Frontal cortex (tissue), 4 donors: ENCODE measurements at places on chromosomes 12 and 14.

DNA sequence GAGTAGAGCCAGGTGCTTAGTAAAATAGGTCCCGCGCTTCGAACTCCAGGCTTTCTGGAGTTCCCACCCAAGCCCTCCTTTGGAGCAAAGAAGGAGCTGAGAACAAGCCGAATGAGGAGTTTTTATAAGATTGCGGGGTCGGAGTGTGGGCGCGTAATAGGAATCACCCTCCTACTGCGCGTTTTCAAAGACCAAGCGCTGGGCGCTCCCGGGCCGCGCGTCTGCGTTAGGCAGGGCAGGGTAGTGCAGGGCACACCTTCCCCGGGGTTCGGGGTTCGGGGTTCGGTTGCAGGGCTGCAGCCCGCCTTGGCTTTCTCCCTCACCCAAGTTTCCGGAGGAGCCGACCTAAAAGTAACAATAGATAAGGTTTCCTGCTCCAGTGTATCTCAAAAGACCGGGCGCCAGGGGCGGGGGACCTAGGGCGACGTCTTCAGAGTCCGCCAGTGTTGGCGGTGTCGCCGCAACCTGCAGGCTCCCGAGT, 3.6 kb downstream of the SSTR1 start:
- DNase-seq = no peak

DNA sequence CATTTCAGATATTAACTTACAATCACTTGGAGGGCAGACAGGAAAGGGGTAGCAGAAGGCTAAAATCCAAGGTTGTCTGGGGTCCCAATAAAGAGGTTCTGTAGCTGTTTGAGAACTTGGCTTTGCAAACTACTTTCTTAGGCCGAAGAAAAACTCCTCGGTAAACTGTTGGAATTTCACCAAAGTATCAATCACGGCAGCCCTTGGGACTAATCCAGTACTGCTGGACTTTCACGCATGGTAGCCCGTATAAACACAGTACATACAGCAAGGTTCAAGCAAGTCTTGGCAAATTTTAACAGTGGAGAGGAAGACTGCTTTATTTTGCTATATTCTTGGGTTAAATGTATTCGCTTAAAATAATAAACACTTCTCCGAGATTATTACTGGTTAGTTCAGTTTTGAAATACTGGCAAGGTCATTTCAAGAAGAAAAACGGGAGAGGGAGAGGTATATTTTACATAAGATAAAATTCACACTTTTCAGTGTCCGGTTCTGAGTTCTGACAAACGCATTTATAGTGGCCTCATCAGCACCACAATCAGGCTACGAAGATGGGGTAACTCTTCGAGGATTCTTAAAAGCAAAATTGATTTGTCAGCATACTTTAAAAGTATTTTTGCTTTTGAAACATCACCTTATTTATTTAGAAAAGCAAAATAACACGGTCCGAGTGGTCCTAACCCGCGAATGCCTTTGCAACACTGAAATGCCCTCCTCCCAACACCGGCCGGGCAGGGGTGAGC, 1.3 kb downstream of the SETD3 start:
- no peak for DNase-seq

- DNase-seq = no peak
These were observed 3.5 kb upstream of the BAZ2A start for GRCh38 chr12:56633468-56634241.

GRCh38 chr14:36988568-36988967, 183.8 kb downstream of the SLC25A21 start:
- DNase-seq = no peak

- no peak for DNase-seq
These were observed 73.5 kb downstream of the TTC7B start for GRCh38 chr14:90742729-90743128.

DNA sequence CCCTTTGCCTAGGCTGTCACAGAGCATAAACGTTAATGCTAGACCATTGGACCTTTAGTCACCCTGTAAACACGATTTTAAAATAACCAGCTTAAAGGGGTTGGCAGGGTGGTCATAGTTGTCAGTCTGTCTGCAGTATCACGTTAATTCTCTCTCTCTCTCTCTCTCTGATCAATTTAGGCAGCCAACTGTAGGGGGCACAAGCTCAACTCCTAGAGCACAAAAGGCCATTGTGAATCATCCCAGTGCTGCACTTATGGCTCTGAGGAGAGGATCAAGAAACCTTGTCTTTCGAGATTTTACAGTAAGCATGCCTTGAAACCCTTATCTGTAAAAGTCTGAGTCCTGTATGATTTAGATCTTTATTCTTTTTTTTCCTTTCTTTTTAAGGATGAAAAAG, 97.1 kb downstream of the SCAF11 start:
- DNase-seq = peak; percentile 6

GRCh38 chr12:69822201-69822860, 2.7 kb upstream of the MYRFL start:
- no peak for DNase-seq

- no peak for DNase-seq
These were observed 13.9 kb upstream of the DCD start for GRCh38 chr12:54662026-54662425.

- no peak for DNase-seq
These were observed 2.5 kb upstream of the RAP1B start for GRCh38 chr12:68608191-68608590.

DNA sequence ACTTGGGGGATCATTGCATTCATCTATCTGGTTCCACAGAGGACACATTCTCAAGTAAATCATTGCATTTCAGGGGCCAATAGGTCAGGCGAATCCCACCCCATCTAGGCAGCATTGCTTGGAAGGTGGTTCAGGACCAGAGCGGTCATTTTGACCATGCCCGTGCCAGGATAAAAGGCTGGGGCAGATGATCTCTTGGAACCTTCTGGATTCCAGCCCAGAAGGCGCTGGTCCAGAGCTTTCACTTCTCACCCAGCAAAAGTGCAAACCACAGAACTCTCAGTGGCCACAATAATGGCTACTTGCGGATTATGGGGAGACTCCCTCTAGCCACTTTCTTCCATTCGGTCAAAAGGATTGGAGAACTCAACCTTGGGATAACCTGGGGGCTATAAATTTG, 595 bp upstream of the KRT85 start:
- no peak for DNase-seq

- no peak for DNase-seq
These were observed 7.5 kb downstream of the EID3 start for GRCh38 chr12:104310751-104311633.

DNA sequence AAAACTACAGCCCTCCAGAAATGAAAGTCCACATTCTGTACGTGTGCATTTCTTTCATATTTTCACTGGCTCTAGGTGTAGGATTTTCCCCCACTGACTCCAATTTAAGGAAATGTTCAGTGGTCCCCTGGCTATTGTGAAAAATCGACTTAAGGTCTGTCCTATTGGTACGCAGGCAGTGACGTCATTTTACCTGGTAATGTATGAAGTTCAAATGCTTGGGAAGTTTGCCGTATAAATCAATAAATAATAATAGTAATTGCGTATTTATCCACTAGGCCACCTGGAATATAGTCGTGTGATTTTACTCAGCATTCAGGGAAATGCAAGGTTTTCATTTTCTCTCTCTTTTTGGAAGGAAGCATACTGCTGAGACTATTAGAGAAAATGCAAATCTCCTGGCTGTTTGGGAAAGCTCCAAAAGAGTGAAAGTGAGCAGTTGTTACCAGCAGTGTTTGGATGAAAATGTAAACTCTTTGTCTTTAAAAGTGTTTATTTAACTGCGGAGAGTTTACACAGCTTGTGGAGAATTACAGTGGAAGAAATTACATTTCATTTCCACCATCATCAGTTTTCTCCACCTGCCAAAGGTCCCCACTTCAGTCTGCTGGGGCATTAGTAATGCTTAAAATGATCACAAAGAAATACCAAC, 107.0 kb downstream of the EXOC5 start:
- no peak for DNase-seq

DNA sequence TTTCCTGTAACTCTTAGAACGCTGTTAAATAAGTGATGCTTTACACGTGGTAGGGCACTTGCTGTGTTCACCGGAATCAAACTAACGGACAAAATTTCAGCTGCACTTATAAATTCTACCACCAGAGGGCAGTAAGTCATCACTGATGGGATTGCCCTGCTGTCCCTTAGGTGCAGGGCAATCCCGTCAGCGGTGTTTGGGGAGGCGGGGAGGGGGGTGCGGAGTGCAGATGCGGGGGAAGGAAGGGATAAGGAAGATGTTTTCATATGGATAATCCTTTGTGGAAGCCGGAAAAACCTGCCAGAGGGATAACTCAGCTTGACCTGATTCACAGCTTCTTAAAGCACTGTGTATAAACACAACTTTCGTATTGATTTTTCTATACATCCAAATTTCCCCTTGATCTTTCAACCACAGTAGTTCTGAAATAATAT, 21.7 kb upstream of the SLC10A1 start:
- peak; percentile 47 for DNase-seq

DNA sequence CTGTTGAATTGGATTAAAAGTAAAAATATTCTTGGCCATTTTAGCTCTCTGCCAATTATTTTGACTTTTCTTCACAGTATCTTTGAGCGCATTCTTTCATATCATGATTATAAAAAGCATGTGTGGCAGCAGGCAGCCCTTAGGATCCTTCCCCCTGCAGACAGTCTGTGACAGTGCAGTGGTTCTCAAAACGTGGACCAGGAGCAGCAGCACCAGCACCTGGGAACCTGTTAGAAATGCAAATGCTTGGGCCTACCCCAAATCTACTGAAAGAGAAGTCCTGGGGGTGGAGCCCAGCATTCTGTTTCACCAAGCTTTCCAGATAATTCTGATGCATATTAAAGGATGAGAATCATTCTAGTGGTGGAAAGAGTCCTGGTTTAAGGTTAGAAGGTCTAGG, 155.6 kb downstream of the MON2 start:
- DNase-seq = no peak

DNA sequence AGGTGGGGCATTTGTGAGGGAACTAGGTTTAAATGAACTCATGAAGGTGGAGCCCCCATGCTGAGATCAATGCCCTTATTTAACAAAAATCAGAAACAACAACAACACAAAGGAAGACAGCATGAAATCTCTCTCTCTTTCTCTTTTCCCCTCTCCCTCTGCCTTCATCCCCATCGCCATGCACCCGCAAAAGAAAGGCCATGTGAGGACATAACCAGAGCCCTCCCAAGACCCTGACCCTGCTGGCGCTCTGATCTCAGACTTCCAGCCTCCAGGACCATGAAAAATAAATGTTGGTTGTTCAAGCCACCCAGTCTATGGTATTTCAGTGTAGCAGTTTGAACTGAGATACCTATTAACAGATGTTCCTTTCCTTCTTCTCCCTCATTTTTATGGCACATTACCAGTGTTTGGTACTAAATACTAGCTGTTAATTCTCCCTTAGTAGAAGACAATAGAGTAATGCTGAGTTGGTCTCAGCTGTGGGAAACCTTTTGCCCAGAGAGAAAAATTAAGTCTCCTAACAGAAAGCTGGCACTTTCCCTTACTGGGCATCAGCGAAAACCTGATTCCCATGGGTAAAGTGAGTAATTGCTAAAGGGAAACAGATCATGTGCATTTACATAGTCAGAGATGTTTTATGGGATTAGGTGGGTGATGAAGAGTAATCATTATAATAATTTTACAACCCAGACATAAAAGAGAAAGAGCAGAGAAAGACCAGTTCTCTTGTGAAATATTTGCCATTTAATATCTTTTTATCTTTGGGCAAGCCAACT, 264.0 kb upstream of the PLEKHG7 start:
- DNase-seq = no peak

GRCh38 chr12:29026419-29026818, 122.7 kb upstream of the FAR2 start:
- no peak for DNase-seq
